ENCODE measurements at places on chromosomes 5 and 9.
A peak's percentile ranks its signal among the peaks of the same experiment; 100 is the strongest.

GRCh38 chr5:68182534-68182933 lies 33.0 kb upstream of the PIK3R1 start:
- no peak for DNase-seq

DNA sequence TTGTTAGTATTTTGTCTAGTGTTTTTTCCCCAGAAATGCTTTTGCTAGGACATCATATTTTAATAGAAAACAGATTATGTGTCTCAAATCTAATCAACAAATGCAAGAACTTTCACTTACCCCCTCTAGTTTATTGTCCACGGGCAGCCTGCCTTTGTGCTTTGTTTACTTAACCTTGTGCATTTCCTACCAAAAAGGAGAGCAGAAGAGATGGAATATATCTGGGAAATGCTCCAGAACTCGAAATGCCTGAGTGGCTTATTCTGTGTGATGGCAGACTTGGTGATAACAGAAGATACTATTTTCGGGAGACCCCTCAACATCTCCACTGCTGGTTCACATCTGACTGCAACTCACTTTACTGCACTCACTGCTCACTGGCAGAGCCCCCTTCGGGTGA lies 33.3 kb upstream of the SPDL1 start:
- DNase-seq, result no peak

DNA sequence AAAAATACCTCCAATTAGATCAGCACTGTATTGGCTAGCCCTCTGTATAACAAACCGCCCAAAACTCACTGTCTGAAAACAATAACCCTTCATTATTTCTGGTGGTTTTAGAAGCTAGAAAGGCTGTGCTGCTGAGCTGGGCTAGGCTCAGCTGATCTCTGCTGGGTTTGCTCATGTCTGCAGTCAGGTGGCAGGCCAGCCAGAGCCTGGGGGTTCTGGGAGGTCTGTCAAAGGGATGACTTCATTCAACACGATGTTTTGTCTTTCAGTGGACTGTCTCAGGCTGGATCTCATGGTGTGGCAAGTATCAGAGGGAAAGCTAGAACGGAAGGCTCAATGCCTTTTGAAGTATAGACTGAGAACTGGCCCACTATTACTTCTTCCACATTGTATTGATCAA lies 335.1 kb upstream of the DMAC1 start:
- no peak for DNase-seq

DNA sequence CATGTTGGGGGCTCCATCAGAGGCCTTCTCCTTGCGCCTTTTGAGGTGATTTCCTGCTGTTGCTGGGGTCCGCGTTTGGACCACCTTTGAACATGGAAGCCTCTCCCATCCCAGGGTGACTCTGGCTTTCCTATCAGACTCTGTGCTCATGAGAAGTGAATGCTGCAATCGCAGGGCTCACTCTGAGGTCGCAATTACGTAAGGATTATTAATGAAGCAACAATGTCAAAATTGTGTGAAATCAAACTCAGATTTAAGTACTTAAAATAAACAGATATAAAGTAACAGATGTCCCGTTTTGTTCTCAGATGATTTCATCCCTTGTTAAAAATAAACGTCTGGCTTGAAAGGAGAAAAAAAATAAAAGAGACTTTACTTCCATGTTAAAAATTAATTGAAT lies 634.2 kb downstream of the BNC2 start:
- no peak for DNase-seq

DNA sequence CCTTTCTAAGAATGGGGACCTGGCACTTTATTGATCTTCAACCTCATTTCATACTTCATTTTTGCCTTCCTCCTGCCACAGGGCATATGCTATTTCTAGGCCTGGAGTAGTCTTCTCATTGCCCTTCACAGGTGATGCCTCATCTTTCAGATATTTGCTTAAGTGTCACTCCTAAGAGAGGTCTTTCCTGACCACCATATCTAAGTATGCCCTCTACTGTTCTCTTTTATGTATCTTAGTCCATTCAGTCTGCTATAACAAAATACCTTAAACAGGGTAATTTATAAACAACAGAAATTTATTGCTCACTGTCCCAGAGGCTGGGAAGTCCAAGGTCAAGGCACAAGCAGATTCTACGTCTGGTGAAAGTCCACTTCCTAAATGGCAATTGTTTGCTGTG lies 99.1 kb downstream of the ADAMTS6 start:
- no peak for DNase-seq

- DNase-seq, result no peak
Observed at GRCh38 chr5:151970885-151971284, 46.2 kb upstream of the GLRA1 start.

DNA sequence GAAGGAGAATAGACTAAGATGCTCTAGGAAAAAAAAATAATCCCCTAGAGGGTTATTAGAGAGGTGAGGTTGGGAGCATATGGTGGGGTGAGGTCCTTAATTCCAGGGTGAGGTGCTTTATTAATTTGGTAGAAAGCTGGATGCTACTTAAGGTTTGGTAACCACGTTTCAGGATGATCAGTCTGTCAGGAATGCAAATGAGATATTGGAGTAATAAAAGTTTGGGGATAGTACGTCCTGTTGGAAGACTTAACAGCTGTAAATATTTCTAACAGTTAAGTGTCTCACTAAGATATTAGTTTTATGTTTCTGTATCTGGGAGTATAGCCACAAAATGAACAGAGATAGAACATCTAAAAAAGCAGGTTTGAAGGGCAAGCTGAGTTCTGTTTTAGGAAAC lies 578.9 kb downstream of the CETN3 start:
- no peak for DNase-seq

DNA sequence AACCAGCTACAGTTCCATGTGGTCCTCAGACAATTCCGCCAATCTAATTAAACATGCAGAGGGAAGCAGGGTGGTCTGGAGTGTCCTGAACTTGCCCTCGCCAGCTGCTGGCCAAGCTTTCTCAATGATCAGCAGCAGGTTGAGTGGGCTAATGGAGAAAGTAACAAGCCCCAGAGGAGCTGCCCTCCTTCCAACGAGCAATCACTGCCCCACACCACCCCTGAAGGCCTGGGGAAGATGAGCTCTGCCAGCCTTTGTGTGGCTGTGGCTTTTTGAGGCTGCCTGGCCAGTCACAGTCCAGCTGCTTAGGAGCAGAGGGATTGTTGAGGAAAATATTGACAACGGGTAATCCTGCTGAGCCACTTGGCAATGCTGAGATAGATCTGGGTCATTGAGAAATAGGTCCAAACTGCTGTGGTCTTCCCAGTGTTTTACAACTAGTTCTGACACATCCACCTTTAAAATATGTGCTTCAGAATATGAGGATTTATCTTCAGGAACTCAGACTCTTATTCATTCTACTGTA lies 107.3 kb downstream of the CD180 start:
- DNase-seq, result no peak

DNA sequence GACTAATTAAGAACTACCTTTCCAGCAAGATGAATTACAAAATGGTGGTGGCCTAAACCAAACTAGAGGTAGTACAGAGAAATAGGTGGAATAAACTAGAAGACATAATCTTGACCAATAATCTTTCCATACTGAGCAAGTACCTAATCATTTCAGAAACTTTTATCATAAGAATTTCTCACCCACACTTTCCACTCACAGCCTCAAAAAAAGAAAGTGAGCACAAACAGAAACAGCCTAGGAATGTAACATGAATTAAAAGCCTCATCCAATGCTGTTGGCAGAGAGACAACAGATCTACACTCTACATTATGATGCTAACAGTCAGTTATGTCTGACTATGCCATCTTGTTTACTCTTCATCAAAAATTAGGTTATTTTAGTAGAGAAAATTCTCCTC lies 1.3 kb downstream of the RNF38 start:
- DNase-seq, result no peak

GRCh38 chr5:69007726-69008368 lies 86.0 kb upstream of the SLC30A5 start:
- DNase-seq, result peak; percentile 40

GRCh38 chr5:93829346-93829745 lies 87.9 kb upstream of the POU5F2 start:
- DNase-seq, result no peak

GRCh38 chr5:132491368-132492364 lies 1.1 kb upstream of the IRF1 start:
- no peak for DNase-seq

DNA sequence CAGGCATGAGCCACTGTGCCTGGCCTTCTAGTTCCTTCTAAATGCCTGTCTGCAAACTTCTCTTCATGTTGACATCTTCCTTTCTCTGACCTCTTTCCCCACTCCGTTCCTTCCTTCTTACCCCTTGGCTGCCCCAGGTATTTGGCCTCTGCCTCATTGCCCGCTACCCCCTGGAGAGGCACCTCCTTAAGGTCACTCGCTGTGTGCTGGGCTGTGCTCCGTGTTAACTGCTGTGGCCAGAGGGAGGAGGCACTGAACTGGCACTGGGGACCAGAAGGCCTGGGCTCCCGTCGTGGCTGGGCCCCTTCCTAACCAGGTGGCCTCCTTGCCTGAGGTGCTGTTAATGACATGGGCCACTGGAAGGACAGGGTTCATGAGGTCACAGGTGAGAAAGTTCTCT lies 39.4 kb downstream of the LAMC3 start:
- DNase-seq, result no peak

DNA sequence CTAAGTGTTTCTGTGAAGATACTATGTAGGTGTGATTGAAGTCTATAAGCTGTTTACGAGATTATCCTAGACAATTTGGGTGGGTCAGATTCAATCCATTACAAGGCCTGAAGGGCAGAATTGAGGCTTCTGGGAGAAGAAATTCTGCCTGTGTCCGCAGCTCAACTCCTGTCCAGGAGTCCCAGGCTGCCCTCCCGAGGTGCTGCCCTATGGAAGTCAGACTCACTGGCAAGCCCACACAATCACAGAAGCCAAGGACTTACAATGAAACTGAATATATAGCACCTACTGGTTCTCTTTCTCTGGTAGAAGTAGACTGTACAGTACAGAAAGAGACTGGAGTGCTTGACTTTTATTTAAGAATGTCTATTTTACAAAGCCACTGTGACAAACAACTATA lies 74.5 kb downstream of the EPB41L4A start:
- no peak for DNase-seq

DNA sequence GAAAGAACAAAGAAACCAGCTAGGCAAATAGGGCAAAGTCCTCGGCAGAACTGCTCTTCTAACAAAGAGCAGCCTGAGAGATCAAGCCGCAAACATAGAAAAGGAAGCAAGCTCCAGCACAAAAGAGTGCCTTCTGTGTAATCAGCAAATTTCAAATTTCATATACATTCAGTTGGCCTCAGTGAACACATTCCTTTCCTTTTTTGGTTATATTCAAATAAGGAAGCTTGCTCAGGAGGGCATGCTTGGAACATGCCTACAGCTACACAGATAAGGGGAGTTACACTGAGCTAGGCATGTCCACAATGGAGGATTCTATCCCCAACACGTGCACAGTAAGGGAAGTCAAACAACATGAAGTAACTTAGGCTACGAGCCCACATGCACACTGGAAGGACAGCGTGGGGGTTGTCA lies 23.4 kb downstream of the IL33 start:
- DNase-seq, result no peak

GRCh38 chr9:37283730-37284325 lies 138.7 kb upstream of the GRHPR start:
- DNase-seq, result no peak

DNA sequence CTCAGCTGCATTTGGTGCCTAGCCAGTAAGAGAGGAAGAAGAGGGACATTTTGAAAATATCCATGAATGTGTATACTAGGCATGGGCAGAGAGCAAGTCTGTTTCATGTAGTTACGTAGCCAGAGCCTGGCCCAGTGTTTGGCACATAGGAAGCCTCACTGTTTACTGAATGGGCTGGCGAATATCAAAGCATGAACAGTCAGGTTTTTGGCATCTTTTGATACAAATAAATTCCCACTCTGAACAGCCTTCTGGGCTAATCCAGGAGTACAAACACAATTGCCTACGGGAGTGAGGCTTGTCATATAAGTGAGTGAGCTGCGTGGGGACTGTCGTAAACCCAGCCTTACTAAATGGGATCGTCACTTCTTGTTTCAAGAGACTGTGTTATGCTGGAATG lies 253.1 kb upstream of the PANK3 start:
- no peak for DNase-seq

GRCh38 chr5:580436-580835 lies 31.7 kb upstream of the CEP72 start:
- no peak for DNase-seq

DNA sequence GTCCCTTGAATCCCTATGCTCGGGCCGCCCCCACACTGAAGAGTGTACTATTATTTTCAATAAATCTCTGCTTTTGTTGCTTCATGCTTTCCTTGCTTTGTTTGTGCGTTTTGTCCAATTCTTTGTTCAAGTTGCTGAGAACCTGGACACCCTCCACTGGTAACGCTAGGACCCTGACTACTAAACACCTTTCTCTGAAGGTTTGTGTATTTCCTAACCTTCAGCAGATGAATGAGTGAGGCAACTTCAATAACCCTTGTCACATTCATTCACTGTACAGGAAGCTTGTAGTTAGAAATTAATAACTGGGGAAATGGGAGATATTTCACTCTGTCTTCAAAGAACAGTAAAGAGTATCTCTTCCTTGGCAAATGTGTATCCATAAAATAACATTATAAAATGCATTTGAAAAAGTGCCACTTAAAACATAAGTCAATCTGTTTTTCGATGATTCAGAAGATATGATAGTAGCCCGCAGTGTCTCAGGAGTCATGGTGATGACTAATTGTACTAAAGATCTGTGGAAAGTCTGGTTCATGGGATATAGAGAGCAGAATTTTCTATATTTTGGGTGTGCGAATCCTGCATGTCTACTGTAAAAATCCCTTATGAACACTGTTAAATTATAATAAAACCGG lies 43.2 kb upstream of the ANKH start:
- DNase-seq, result no peak

DNA sequence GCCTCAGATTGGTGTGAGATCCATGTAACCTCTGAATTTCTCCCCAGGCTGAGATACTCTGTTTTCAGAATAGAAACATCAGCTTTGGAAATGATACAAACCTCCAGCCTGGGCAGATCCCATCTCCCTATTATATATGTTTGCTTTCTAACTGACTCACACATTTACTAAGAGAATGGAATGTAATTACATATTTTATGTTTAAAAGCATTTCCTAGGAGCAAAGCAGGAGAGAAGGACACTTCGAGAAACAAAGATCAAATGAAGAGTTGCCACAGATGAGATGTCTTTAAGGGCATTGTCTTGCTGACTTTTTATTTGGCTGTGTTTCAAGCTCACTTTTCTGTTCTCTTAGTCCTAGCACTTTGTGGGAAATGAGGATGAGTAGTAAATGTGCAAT lies 96.3 kb downstream of the CDH18 start:
- DNase-seq, result no peak

GRCh38 chr5:7213525-7213924 lies 182.4 kb upstream of the ADCY2 start:
- no peak for DNase-seq

DNA sequence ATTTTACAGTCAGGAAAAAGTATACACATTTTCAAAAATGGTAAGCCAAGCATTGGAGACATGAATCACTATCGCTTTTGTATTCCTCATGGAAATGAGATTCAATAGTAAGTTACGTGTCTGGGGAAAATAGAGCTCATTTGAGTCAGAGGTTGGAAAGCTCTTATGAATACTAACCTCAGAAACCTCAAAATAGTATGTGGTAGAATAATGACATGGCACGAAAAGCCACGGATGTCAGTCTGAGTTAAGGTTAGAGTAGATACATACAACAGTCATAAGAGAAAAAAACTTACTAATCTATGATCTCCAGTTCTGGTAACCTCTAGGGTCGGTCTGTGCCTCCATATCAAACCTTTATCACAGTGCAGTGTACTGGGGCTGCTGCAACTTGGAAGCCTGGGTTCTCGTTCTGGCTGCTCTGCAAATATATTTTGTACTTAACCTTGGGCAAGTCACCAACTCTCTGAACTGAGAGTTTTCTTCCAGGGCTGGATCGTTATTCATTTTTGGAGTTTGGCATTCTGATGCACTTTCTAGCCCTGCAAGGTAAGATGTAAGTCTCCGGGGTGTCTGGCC lies 31.8 kb downstream of the MAP1B start:
- DNase-seq, result no peak

- no peak for DNase-seq
Observed at GRCh38 chr5:149546974-149547373, 4.3 kb downstream of the CSNK1A1 start.
